ENCODE measurements at places on chromosomes 1 and 21.

GRCh38 chr1:7705908-7706216 is 65.2 kb upstream of the VAMP3 start:
- DNase-seq, result no peak

GRCh38 chr21:16162953-16163352 is 433.2 kb downstream of the USP25 start:
- no peak for DNase-seq

GRCh38 chr1:63359561-63359960 is 7.9 kb upstream of the ALG6 start:
- DNase-seq, result no peak

DNA sequence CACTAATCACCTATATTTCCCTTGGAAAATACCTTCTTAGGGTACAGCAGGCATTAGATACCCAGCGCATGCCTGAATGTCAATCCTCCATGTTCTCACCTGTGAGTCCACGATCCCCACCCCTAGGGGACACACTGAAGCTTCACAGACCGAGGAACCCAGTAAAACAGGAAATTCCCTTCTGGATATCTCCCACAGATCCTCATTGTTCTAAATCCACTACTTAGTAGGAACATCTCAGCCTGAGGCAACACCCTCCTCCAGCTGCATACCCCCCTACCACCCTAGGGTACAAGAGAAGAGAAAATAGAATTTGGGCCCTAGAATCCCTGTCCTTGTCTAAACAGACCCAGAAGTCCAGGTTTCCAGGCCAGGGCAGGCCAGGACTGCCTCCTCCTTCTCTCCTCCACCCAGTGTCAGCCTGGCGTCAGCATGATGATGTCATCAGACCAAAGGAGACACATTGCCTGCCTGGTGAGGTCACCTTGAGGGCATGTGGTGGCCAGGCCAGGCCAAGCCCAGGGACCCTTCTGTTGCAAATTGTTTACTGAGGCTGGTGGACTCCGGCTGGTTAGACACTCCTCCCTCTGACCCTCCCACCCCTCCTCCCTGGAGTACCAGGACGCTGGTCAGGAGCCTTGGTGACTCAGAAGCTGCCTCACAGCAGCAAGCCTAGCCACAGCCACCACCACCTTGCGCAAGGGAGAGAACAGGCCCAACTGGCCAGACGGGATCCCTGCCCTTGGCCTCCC is 6.2 kb downstream of the NECTIN4 start:
- DNase-seq, result no peak

DNA sequence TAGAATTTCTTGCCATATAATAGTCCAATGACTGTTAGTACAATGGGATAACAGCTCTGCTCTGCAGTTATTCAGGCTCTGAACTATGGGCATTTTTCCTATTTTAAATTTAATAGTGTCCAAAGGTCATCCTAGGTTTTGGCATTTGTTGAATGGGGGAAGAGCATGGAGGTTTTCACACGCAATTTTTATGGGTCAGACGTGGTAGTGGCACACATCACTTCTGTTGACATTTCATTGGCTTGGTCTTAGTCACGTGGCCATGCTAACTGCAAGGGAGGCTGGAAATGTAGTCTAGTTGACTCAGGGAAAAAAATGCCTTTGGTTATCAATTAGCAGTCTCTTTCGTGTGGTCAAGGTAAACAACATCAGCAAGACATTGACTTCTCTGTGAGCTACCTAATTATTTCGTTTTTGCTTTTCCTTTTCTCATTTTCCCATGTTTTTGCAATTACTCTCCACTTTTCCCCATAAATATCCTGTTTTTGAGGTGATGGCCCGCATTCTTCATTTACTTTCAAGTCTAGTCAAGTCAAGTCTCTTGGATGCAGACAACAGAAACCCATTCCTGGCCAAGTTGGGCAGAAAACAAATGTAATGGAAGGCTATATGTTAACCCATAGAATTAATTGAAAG is 82.8 kb downstream of the DYRK1A start:
- DNase-seq, result no peak

DNA sequence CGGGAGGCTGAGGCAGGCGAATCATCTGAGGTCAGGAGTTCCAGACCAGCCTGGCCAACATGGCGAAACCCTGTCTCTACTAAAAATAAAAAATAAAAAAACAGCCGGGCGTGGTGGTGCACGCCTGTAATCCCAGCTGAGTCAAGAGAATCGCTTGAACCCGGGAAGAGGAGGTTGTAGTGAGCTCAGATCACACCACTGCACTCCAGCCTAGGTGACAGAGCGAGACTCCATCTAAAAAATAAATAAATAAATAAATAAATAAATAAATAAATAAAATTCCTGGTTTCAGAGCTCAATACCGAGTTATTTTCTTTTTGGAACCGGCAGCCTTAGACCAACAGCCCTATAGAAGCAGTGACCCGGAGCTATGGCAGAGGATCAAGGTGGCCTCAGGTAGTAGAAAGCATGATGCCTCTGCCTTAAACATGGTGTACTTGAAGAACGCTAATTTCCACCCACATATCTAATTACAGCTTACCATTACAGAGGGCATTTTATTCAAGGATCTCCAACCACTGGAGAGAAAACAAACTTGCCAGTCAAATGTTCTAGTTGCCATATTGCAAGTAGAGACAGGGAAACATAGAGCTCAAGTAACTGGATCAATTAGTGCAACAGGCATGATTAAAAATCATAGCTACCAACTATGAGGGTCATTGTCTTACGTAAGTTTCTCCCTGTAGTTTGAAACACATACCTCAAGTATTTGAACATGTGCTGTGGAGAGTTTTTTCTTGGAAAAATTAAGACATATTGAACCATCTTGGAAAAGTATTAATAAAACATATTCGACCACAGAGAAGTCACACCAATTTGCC is 2.0 kb upstream of the ENAH start:
- no peak for DNase-seq

DNA sequence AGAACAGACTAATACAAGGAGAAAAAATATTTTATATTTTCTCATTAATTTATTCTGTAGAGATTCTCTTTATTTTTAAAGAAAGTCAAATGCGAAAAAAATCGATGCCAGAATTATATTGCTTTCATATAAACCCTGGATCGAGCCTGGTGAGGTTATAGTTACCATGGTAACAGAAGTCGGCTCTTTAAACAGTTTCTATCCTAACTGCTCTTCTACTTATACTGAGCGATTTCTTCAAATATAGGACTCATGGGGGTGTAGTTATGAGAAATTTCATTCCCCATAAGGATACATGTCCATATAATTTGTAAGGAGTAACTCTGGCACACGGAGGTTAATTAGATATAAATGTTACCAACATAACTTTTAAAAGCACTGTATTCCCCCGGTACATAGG is 973.5 kb upstream of the NCAM2 start:
- no peak for DNase-seq

- DNase-seq, result no peak
Measured at GRCh38 chr1:164902491-164902890, 343.5 kb downstream of the PBX1 start.

DNA sequence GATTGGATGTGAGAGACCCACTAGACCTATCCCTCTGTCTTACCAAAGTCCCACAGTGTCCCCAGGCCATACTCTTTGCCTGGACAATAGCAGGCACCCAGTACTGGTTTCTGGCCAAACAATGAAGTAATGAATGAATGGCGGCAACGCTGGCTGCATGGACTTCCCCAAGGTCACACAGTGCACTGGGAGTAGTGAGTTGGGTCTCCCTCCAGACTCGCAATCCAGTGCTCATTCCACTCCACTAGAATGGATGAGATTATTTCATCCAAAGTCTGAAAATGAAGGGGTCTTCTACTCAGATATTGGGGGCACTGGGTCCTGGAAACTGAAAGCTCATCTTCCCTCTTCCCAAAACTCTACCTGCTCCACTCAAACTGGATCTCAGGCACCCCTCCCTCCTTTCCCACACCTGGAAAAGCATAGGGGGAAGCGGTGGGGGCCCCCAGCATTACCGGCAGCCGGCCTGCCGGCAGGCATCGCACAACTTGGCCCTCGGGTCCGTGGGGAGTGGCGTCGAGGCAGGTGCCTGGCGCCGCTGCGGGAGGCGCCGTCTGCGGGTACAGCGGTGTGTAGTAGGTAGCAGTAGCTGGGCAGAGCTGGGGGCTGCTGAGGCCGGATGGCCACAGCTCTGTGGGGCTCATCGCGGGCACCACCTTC is 816 bp downstream of the E2F2 start:
- peak; percentile 27 for DNase-seq
